Stimulated activated CD4-positive, alpha-beta T cell treated with anti-CD3 and anti-CD28 coated beads, Interleukin-1b, Interleukin-23, amount 100 ng/mL, for 1 hour (primary cell): ENCODE measurements at places on chromosomes 1 and 21.

DNA sequence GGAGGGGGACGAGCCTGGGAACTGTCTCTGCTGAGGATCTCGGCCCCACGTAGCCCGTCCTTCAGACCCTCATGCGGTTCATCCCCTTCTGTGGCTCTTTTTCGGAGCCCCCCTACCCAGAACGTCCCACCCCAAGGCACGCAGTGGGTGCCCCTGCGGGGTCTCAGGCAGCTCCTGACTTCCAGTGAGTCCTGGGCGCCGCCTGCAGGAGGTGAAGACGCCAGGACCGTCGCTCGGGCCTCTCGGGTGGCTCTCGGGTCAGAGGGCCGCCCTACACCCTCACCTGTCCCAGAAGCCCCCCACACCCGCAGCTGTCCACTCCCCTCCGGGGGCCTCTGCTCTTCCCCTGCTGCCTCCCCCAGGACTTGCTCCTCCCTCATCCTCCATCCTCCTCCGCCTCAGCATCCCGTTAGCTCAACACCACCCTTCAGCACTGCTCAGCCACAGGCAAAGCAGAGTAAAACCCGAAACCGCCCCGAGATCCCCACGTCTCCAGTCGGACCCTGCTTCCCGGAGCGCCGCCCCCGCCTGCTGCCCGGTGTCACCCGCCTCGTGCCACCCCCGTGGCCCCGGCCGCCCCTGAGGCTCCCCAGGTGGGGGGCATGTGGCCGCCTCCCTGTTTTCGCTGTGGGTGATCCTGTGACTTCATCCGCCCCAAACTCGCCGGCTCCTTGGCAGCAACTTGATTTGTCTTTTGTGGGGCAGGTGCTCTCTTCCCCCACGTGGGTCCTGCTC lies 13.3 kb upstream of the POFUT2 start:
- no peak for DNase-seq

GRCh38 chr1:241229216-241229615 lies 127.8 kb downstream of the RGS7 start:
- no peak for DNase-seq

GRCh38 chr1:169041366-169041765 lies 65.1 kb upstream of the ATP1B1 start:
- DNase-seq, result no peak

DNA sequence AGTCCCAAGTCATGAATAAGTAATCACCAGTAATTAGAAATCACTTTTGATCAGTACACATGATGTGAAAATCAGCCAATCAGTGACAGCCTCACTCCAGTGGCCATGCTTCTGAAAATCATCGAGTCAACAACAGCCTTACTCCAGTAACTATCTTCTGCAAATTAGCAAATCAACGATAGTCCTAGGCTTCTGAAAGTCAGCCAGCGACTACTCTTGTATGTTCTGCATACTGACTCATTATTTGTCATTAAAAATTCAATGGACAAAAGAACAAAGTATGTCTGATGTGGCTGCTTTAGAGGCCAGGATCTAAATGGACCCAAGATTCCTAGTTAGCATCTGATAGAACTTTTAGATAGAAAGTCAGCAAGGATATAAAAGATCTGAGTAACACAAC lies 102.5 kb downstream of the GPR52 start:
- no peak for DNase-seq

- DNase-seq, result no peak
Observed at GRCh38 chr1:61506236-61506635, 218.7 kb downstream of the TM2D1 start.

DNA sequence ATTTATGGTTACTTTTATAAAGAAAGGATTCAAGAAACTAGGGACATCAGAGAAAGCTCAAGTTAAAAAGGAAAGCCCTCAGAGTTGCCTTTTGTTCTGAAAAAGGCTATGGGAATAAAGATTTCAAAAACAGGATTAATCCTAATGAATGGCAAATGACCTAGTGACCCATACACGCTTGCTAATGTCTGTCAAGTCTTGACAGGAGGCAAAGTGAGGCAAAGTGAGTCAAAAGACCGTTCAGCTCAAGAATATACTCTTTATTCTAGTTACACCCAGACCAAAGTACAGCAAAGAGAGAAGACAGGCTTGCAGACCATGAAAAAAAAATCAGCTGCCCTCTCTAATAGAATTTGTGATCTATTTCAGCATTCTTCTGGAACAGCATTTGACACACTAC lies 3.5 kb downstream of the ZNF436 start:
- DNase-seq, result no peak

- no peak for DNase-seq
Observed at GRCh38 chr1:12276225-12276624, 46.4 kb downstream of the VPS13D start.

DNA sequence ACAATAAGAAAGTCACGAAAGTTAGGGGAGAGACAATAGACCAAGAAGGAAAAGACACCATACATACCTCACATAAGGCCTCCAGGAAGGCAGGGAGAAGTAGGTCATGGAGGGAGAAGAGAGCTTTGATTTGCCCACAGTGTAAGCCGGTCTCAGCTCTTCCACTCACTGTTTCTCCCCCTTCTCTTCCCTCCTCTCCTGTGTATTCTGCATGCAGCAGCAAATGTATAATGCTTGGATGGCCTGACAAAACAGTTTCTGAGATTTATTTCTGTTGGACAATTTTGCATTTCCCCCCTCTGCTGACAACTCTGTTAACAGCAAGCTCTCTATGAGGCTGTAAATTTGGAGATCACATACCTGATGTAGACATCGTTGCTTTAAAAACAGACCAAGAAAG lies 318.9 kb downstream of the OMA1 start:
- no peak for DNase-seq

DNA sequence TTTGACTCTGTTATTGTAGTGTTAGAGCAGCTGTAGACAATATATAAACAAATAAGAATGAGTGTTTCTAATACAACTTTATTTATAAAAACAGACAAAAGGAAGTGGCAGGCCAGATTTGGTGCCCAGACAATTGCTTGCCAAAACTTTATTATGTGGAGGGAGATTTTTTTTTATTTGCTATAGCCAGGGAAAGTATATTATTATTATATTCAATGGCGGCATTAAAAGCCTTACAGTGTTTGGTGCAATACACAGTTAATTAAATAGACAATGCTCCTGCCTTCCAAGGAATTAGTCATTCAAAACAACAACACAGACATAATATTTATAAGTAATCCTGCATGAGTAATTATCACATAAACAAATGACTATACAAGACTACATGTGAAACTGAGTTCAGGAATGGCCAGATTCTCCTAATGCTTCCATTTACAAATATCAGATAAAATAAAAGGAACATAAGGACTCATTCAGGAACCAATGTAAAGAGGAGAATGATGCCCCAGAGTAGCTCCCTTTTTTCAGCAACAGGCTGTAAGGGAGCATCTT lies 10.6 kb upstream of the RC3H1 start:
- no peak for DNase-seq

GRCh38 chr1:5644281-5645134 lies 347.7 kb downstream of the NPHP4 start:
- DNase-seq, result no peak

DNA sequence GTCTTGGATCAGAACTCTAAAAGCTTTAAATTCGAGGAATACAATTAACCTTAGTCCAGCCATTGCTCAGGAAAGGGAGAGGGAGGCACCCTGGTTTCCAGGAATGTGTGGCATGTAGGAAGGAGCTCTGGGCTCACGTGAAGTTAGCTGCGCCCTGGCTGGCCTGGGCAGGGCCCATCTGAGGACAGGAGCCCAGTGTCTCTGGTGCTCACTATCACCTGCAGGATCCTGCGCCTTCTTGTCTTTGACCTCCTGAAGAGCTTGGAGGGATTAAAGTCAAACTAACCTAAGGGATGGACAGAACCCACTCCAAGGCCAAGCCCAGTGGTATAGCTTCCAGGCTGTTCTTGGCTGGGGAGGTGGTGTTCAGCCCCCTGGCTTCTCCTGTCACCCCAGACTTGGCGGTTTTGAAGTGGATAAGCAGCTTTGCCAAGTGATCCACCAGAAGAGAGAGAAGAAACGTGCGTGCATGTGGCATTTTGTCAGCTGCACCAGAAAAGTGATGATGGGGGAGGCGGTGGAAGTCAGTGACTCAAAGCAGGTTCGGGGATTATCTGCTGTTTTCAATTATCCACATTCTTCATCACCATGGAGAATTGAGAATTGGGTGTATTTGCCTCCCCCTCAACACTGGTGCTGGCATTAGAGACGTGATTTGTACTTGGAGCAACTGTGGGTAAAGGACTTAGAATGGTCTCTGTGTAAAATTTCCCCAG lies 11.9 kb upstream of the KCNN3 start:
- no peak for DNase-seq

DNA sequence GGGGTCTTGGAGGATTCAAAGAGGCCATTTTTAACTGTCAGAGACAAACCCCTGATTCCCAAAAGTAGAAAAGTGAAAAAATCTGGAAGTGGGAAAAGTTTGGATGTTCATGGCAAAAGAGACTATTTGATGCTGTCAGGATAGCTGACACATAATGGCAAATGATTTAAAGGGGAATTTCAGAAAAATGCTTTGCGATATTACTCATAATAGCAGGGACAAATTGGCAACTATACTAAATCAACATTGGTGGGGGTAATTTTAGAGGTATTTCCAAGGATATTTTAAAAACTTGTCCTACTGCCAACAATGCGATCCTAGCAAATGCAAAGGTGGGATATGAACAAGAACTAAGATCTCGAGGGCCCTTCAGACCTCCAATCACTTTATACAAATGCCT lies 5.3 kb upstream of the GSTM4 start:
- DNase-seq, result no peak

GRCh38 chr1:178361847-178362246 lies 134.9 kb downstream of the CLEC20A start:
- DNase-seq, result no peak

- DNase-seq, result no peak
Observed at GRCh38 chr1:115545096-115545720, 96.6 kb upstream of the VANGL1 start.
